ENCODE measurements at places on chromosomes 3 and 15.

DNA sequence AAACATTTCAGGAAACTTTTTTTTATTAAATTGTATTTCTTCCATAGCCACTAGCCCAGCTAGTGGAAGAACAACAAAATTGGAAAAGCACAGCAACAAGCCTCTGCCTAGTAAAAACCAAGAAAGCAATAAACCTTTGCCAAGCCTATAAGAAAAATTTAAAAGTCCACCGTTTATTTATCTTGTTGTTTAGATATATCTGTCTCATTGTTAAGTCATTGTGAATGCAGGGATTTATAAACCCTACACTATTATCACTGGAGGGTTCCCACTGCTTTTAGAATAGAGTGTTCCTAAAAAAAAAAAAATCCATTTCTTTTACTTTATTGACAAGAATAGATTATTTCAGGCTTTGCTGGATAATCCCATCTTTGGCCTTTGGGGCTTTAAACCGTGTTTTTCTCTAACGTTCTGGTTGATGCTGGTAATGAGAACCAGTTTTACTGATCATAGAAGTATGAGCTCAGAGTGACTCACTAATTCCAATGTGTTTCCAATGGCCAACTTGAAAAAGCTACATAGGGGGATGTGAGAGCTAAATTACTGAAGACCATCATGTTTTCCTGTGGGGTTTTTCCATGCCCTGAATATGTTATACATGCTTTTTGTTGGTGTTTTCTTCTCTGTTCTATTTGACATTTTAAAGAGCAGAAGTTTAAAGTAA, 634.1 kb downstream of the RBMS3 start:
- DNase-seq: no peak

DNA sequence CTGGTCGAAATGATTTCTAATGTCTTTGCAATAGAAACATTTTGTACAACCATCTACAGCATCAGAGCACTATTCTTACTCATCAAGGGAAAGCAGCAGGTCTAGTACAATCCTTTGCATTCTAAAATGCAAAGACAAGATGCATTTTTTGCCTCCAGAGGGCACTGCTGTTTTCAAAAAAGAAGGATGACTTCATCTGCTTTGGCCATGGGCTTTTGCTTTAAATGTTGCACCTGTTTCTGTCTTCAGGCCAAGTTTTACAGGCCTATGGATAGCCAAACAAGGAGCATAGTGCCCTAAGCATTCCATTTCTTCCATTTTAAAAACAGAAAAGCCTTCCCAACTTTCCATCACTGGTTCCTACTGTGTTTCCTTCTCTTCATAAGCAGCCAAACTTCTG, 3.4 kb downstream of the PARP9 start:
- peak; percentile 21 for DNase-seq

DNA sequence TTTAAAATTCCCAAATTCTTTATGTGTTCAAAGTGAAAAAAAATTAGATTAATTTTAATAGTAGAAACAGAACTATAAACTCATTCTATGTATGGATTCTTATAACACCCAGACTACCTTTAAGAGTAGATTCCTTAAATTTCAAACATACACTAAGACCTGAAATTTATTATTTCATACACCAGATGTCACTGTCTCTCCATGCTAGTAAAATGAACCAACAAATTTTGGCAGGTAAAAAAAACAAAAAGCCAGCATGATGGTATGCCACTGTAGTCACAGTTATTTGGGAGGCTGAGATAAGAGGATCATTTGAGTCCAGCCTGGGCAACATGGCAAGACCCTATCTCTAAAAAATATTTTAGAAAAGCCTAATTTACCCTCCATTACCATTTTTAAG, 461.3 kb upstream of the NAALADL2 start:
- no peak for DNase-seq

GRCh38 chr3:41845826-41846225, 116.1 kb downstream of the ULK4 start:
- no peak for DNase-seq

- DNase-seq: no peak
Measured at GRCh38 chr3:148820361-148821245, 7.0 kb upstream of the CPB1 start.

- no peak for DNase-seq
Measured at GRCh38 chr3:112560307-112560706, 1.5 kb downstream of the ATG3 start.

- no peak for DNase-seq
Measured at GRCh38 chr3:45219694-45220093, 6.4 kb downstream of the TMEM158 start.

GRCh38 chr3:69240651-69241568, 118.5 kb upstream of the LMOD3 start:
- DNase-seq: no peak

DNA sequence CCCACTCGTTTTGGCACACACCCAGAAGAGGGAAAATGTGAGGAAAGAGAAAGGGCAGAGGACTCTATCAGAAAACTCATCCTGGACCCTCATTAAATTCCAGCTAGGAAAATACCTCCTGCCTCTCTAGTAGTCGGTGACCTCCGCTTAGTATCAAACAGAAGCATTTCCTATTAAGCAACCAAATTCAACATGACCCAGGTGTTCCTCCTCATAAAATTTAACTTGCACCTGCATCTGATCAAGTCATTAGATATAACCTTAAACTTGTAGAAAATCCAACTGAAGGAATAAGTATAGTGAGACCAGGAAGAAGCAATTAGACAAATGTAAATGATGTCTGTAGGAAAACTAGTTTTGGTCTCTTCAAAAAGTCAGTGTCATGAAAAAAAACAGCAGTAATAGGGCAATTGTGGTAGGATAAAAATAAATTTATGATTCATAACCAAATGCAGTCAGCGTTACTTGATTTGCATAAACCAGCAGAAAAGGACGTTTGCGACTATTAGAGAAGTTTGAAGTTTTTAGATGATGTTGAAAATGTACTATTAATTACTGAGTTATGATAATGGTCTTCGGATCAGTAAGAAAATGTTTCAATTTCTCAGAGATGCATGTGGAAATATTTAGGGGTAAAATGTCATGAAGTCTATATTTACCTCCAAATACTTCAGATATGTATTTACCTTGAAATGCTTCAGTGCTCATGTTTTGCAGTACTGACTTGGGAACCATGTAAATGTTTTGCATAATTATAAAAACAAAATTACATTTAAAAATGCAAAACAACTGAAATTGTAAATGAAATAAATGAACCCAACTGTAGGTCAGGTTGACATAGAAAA, 44.6 kb downstream of the LDHAL6B start:
- no peak for DNase-seq

- DNase-seq: no peak
Measured at GRCh38 chr3:72594615-72595215, 253.5 kb downstream of the SHQ1 start.

DNA sequence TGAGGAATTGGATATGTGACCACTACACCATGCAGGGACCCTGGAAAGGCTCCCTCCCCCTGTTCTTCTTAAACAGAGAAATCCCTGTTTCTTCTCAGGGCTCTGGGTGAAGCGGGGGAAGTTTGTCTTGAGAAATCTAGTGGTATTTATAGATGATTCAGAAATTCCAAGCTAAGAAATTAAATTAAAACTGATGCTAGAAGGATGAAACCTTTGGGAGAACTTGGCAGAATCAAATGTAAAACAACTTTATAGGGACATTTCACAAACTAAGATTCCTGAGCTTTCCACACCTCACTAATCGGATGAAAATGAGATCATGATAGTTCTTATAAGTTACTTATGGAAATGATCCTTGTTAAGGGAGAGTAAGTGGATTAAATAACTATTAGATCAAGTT, 54.2 kb downstream of the FBXL2 start:
- no peak for DNase-seq

DNA sequence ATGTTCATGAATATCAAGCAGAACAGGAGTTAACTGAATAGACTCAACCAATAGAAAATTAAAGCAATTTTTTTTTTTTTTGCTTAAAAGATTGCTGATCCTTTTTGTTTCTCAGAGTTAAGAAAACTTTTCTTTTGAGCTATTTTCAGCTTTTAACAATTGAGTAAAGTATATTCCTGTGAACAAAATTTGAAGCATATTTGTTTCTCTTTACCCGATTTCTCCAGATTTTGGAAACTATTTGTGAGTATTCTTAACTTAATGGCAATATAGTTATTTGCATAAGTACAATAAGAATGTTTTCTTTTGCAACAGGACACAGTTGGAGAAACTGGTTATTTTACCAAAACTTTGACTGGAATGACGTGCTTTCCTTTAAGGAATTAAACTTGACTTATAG, 53.4 kb upstream of the C15orf39 start:
- DNase-seq: no peak

GRCh38 chr3:146160321-146160963, 542 bp downstream of the PLOD2 start:
- no peak for DNase-seq

GRCh38 chr15:91408476-91409076, 308.5 kb downstream of the SV2B start:
- DNase-seq: no peak

- no peak for DNase-seq
Measured at GRCh38 chr3:172352786-172353185, 95.5 kb downstream of the GHSR start.

DNA sequence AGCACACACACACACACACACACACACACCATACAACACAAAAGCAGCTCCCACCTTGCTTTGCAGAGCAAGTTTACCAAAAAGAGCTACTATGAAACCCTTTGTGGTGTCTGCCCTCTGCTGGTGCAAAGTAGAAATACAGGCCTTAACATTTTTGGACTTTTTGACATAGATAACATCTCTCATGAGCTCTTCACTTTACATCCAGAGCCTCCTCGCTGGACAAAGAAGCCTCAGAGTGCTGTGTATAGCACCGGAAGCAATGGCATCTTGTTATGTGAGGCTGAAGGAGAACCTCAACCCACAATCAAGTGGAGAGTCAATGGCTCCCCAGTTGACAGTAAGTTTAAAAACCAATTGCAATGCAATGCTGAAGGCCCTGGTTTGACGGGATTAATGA, 157.9 kb downstream of the CHL1 start:
- no peak for DNase-seq

GRCh38 chr3:31823184-31823583, 157.9 kb downstream of the OSBPL10 start:
- no peak for DNase-seq

- DNase-seq: no peak
Measured at GRCh38 chr3:150015901-150016300, 45.2 kb upstream of the PFN2 start.

GRCh38 chr15:55942332-55942731, 51.1 kb downstream of the NEDD4 start:
- no peak for DNase-seq

DNA sequence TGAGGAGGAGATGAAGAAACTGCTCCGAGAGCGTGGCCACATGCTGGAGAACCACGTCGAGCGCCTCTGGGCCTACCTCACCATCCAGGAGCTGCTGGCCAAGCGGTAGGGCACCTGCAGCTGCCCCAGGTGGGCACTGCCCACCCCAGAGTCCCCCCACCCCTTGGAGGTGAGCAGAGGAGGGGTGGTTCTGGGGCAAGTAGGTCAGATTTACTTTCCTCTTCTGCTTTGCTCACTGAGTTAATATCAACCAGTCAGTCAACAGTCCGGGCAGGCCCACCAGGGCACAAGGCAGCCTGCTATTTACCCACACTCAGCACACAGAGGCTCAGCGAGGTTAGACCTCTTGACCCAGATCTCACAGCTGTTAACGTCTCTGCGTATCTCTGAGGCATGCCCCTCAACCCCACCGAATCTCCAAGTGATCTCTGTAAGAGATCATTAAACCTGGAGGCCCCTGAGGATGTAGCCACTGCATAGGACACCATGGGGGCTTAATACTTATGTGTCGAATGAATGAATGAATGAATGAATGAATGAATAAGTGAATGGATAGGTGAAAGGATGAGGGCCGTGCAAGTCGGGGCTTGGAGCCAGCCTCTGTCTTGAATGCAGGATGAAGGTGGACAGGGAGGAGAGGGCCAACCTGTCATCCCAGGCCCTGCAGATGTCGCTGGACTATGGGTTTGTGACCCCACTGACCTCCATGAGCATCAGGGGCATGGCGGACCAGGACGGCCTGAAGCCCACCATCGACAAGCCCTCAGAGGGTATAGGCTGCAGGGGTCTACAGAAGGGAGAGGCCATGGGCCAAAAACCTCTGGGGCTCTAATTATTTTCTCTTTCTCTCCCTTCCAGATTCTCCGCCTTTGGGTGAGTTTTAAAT, 8.0 kb upstream of the ITIH3 start:
- DNase-seq: no peak

GRCh38 chr15:80487839-80488390, 83.7 kb downstream of the ARNT2 start:
- no peak for DNase-seq
